Karpas-422 (cell line): ENCODE measurements at places on chromosomes 3 and 15. TPM values are rescaled to one million over a fixed set of nuclear protein-coding genes. Genes with fewer than 3 reads are reported as not detected.

- no peak for DNase-seq
Observed at GRCh38 chr3:89628856-89629670, 521.6 kb downstream of the EPHA3 start.

DNA sequence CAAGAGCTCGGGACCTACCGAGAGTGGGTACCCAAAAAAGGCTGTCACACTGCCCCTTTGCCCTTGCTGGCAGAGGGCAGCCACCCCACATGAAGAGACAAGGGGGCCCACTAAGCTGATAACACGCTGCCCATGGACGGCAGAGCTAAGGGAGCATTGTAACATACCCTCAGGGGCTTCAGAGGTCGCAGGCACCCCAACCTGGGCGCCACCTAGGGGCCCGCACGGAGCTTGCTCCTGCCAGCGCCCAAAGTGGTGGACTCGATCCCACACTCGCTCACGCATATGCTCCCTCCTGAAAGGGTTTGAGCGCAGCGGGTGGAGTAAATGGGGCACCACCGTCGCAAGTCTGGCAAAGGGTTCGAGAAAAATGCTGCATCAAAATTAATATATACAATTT, 975.4 kb downstream of the ZPLD1 start:
- no peak for DNase-seq

- DNase-seq, result peak; percentile 82
Observed at GRCh38 chr3:150132101-150132749, 161.5 kb upstream of the PFN2 start.

Gene DAG1
- total RNA-seq, result 11.3 and 19.1 TPM in 2 replicates

DNA sequence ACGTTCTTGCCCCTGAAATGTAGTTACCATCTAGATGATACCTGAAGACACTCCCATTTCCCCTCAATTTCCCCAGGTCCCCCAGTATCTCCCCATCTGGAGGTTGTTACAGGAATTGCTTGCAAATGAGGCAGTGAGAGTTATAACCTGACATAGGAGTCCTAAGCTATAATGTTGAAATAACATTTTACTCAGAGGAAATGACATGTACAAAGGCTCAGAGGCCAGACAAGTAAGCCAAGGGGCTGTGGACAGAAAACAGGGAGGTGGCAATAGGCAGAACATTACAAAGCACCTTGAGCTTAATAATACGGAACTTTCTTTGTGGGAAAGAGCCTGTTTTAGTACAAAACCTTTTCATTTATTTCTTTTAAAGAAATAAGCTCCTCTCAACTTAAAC, 171.9 kb downstream of the FRMD5 start:
- DNase-seq, result no peak

DNA sequence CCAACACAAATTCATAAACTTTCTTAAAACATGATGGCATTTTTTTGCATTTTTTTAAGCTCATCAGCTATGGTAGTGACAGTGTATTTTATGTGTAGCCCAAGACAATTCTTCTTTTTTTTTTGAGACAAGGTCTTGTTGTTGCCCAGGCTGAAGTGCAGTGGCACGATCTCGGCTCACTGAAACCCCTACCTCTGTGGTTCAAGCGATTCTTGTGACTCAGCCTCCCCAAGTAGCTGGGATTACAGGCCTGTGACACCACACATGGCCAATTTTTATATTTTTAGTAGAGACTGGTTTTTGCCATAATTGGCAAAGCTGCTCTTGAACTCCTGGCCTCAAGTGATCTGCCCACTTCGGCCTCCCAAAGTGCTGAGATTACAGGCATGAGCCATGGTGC, 17.3 kb upstream of the USP50 start:
- DNase-seq, result no peak

Gene MAP6D1
- total RNA-seq, result 1.2 and 10.8 TPM in 2 replicates

DNA sequence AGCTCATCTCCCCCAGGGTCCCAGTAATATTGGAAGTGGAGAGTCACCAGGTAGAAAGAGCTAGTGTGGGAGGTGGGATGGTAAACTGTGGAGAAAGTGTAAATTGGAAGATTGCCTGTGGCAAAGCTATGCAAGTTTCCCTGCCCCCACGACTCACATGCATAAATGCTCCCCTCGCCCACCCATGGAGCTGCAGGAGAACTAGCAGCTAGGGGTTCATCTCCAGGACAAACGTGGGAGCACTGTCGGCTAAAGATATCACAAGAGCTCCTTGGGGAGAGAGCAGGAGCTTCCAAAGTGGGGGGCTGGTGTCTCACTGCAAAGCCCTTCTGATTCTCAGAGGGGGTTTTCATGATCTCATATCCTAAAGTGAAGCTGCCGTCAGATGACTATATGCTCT, 91.4 kb upstream of the PLCL2 start:
- DNase-seq, result no peak

Gene CLRN1
- total RNA-seq, result not detected in 2 replicates

Gene CNTN3
- total RNA-seq, result not detected in 2 replicates

Gene KNG1
- total RNA-seq, result not detected in 2 replicates

- peak; percentile 70 for DNase-seq
Observed at GRCh38 chr3:123576122-123576521, 8.7 kb downstream of the HACD2 start.

- no peak for DNase-seq
Observed at GRCh38 chr15:67761343-67761742, 64.0 kb upstream of the SKOR1 start.

DNA sequence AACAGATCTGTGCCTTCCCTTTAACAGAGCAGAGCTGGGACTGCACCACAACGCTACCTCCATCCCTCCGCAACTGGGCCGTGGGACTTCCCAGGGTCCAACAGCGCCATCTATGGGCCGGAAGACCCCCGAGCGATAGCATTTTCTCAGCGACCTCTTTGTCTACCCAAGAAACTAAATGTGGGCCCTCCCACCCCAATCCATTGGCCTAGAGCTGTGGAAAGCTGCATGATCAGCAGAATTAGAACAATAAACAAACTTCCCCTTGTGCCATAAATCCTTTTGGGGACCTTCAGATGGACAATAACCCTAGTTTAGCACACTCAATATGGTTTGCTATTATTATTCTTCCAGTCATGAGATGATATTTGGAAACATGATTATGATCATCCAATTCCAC, 74.8 kb upstream of the NTRK3 start:
- peak; percentile 91 for DNase-seq

DNA sequence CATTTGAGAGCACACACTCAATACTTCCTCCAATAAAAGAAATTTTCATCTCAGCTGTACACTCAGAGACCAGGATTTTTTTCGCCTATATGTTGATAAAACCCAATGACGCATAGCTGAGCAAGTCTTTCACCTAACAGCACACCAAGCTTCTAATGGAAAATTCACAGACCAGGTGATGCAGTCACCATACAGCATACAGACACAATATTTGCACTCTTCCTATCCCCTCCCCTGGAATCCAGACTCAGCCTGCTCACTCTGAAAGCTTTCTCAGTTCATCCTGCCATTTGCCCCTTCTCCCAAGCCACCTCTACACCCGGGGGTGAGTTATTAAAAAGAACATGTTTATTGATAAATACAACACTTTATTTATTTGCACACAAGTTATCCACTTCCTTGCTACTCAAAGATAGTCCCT, 1.7 kb downstream of the TBC1D5 start:
- DNase-seq, result peak; percentile 84

- DNase-seq, result no peak
Observed at GRCh38 chr3:124260206-124260915, 268.4 kb upstream of the ROPN1 start.

DNA sequence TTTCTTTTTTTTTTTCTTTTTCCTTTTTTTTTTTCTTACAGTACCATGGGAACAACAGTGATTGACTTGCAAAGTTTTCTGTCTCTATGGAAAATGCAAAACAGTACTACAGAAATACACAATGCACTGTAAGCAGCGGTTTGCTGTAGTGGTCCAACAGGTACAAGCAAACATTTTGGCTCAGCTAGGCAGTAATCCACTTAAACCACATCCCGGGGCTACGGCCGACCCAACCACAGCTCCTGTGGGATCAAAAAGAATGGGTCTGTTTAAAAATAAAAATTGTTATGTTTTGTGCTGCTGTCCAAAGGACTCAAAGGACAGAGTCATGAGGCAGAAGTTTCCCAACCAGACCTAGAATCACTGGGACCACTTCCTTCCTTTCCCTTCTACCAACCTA, 667.1 kb upstream of the ADAMTS9 start:
- DNase-seq, result no peak

GRCh38 chr3:32208447-32208846, 30.0 kb upstream of the CMTM8 start:
- DNase-seq, result no peak

DNA sequence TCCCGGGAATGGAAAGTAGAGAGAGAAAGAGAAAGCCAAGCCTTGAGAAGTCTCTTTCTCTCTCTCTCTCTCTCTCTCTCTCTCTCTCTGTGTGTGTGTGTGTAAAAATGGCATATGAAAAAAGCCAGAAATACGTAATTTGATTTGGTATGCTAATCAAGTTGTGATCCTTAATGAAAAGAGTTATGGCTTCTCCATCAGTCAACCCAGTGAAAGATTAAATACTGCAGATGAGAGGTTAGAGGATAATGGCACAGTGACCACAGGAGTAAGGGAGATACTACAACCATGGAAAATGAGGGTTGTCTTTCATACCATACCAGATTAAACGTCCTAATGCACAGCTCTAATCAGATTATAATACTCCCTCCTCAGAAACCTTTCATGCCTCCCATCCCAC, 193.5 kb upstream of the SOX2 start:
- no peak for DNase-seq

DNA sequence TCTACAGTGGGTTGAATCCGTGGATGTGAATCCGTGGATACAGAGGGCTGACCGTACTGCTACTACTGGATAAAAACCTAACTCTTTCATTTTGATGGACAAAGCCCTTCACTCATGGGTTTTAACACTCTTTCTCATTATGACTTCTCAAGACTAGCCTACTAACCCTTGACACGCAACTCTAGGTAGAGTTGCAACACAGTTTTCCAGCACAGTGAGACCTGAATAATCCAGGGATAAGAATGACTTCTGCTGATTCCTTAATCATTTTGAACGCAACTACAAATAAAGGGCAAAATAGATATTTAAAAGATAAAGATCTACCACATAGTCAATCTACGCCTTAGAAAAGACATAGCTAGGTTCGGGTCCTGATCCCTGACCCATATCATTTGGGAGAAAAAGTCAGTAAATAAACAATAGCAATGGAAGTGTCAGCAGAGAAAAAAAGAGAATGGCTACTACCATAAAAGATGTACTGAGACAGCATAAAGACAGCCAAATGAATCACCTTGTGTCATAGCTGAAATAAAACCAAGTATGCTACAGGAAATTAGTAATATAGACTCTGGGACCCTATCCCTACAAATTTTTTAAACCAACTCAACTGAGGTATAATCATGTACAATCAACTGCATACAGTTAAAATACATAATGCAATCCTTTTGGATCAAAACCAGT, 87.6 kb downstream of the DPH6 start:
- DNase-seq, result no peak

DNA sequence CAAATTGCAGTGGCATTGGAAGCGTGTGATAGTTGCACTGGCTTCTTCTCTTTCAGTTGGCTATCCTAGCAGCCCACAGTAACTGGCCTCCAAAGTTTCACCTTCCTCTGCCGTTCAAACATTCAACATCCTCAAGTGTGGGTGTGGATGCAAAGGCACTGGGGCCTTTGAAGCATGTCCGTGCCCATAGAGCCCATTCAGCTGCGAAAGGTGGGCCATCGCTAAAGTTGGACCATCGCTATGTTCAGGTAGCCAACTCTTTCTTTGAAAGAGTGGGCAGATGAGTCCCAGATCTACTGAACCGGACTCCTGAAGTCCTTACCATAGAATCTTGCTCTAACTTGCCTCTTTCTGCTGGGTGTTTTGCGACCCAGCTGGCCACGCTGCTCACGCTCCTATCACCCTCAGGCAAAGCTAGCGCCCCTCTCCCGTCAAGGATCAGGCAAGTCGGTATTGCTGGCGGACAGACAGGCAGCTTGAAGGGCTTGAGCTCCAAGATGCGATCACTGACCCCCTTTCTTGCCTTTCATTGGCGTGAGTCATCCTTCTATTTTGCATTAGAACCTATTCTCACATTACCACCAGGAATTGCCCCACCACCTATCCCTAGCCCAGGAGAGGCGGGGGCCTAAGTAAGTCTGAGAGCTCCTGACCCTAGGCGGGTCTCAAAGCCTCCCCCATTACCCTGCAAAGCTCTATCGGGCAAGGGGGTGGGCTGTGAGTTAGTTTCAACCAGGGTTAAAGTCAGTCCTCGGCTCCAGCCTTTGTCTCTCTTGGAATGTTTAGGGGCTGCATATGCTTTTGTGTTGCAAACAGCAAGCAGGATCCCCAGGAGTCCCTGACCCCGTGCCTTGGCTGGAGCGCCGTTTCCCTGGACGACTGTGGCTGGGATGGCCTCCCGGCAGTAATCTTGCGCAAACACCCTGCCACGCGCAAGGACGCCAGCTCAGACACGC, 28.7 kb downstream of the ZIC4 start:
- DNase-seq, result no peak

Gene ITIH4
- 11.1 and 14.3 TPM in 2 replicates for total RNA-seq

GRCh38 chr3:66083784-66084213, 45.1 kb upstream of the MAGI1 start:
- DNase-seq, result no peak

DNA sequence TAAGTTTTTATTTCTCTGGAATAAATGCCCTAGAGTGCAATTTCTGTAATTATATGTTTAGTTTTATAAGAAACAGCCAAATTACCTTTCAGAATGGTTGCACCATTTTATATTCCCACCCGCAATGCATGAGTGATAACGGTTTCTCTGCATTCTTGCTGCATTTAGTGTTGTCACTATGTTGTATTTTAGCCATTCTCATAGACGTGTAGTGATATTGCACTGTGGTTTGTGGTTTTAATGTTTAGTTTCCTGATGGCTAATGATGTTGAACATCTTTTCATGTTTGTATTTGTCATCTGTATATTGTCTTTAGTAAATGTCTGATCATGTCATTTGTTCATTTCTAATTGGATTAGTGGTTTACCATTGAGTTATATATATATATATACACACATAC, 73.0 kb upstream of the GOLIM4 start:
- DNase-seq, result no peak

DNA sequence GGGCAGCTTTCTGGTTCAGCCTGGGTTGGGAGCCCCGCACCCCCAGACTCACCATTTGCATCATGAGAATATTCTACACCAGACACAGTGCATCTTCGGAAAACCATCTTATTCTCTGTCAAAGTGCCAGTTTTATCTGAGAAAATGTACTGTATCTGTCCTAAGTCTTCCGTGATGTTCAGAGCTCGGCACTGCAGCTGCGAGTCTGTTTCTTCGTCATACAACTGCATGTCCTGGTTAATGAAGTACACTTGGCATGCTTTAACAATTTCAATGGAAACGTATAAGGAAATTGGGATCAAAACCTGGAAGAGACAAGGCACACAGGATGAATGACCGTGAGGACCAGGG, 141.5 kb downstream of the ATP10A start:
- DNase-seq, result no peak

- DNase-seq, result no peak
Observed at GRCh38 chr3:8709287-8709686, 24.3 kb upstream of the CAV3 start.

GRCh38 chr3:37096288-37096687, 78.1 kb downstream of the LRRFIP2 start:
- no peak for DNase-seq

- DNase-seq, result no peak
Observed at GRCh38 chr3:82132210-82133069, 371.0 kb upstream of the GBE1 start.

Gene THBS1
- not detected in 2 replicates for total RNA-seq

- no peak for DNase-seq
Observed at GRCh38 chr3:180875124-180875698, 37.3 kb upstream of the FXR1 start.
